ENCODE measurements at places on chromosomes 3 and 15. TPM values are rescaled to one million over a fixed set of nuclear protein-coding genes. Genes with fewer than 3 reads are reported as not detected.

DNA sequence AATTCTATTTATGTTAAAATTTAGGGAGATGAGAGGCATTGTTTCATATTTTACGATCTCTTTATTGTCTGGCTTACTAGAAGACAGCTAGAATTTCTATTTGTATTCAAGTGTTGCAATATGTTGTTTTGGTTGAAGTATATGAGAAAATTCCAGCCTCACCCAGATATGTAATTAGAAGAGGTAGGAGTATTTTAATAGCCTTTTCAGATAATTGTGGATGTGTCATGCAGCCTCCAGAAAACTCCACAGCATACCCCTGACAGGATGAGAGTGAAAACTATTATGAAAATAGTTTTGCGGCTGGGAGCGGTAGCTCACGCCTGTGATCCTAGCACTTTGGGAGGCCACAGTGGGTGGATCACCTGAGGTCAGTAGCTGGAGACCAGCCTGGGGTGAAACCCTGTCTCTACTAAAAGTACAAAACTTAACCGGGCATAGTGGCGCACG is 21.5 kb upstream of the USP3 start:
- no peak for DNase-seq

DNA sequence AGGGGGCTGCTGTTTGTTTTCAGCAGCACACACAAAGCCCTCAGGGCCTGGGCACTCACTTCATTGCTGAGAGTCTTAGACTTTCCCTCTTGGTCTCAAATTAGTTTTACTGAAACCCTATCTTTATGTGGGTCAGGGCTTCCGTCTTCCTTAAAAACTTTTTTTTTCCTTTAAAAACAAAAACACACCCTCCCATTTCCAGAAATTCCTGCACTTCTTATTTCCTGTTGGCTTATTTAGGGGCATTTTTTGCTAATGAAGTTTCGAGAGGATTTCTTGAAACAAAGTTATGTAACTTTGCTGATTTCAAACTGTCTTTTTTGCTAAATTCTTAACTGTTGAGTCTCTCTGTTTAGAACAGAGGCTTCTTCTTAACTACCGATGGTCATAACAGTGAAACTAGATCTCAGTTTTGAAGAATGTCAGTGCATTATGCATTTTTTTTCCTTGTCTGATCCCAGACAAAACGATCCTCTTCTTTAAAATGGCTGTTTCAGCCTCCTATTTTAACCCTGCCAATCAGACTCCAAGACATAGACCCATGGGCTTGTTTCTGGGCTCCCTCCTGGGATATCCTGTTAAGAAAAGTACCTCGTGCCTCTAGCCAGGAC is 23.3 kb downstream of the ANAPC13 start:
- DNase-seq = no peak

TEX55 gene
- total RNA-seq = not detected

- no peak for DNase-seq
These were observed 222.4 kb downstream of the CACNA2D3 start for GRCh38 chr3:54344601-54345231.

DNAJB8 gene
- total RNA-seq = not detected

- DNase-seq = no peak
These were observed 13.0 kb downstream of the SV2B start for GRCh38 chr15:91113030-91113429.

GRCh38 chr3:129651435-129652202 is 45.1 kb upstream of the PLXND1 start:
- peak; percentile 52 for DNase-seq

DNA sequence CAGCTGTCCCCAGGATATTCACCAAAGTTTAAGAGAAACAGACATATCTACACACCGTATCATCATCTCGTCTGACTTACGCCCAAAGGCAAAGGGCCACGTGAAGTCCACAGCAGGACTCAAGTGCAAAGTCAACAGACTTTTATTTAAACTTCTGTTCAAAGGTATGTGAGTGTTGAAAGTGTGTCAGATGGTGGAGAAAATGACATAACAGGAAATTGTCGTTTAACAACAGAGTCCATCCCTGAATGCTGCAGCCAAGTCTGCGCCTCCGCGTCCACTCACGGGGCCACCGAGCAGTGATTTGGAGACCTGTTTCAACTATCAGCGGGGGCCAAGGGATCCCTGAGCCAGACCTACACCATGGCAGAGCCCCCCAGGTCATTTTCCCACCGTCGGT is 165.6 kb downstream of the XXYLT1 start:
- DNase-seq = no peak

DNA sequence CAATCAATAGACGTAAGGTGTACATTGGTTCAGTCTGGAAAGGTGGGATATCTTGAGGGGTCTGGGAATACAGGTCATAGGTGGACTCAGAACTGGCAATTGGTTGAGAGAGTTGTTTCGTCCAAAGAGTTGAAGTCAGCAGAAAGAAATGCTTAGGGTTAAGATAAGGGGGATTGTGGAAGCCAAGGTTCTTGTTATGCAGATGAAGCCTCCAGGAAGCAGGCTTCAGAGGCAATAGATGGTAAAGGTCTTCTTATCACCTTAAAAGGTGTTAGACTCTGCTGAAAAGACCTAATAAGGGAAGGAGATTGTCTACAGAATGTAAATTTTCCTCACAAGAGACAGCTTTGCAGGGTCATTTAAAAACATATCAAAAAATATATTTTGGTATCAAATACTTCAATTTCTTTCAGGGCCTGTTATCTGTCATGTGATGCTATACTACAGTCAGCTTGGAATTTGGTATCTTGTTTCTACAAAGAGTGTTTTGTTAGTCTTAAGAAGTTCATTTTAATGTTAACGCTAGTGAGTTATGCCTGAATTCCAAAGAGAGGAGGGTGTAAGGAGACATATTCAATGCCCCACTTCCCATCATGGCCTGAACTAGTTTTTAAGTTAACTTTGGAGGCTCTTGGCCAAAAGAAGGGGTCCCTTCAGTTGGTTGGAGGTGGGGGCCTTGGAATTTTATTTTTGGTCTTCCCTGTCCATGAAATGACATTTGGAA is 378.2 kb upstream of the ROBO2 start:
- DNase-seq = no peak

GRCh38 chr3:196537319-196537984 is 22.3 kb upstream of the SMCO1 start:
- no peak for DNase-seq

DNA sequence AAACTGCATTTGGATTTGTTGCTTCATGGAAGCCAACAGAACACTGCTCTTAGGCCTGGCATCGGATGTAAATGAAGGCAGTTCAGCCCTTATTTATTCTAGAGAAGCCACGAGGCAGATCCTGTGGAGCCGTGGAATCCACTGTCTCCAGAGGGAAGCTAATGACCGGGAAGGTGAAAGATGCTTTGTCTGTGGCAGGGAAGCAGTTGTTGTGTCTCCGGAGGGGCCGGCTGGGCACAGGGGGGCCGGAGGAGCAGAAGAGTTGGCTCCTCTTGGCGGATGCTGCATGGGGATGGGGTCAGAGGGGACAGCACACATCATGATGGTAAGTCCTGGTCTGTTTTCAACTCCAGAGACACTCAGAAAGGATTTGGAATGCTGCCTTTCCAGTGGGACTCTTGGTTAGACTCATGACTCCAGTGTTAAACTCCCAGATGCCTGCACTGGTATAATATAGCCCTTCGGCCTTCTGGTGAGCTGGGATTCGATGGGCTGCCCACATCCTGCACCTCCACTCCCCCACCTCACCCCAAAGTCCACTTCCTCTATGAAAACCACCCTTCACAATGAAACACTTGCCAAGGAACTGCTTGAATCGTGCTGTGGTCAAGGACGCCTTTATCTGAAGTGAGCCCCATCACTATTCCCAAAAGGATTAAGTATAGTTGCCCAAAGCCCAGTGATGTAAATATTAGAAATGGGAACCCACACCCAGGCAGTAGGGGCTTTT is 33.6 kb downstream of the TPM1 start:
- no peak for DNase-seq

PHLDB2 gene
- total RNA-seq = 57.6 TPM

- peak; percentile 35 for DNase-seq
These were observed 880 bp downstream of the PPP4R2 start for GRCh38 chr3:72997421-72997961.

SLC12A8 gene
- 13.6 TPM for total RNA-seq

DNA sequence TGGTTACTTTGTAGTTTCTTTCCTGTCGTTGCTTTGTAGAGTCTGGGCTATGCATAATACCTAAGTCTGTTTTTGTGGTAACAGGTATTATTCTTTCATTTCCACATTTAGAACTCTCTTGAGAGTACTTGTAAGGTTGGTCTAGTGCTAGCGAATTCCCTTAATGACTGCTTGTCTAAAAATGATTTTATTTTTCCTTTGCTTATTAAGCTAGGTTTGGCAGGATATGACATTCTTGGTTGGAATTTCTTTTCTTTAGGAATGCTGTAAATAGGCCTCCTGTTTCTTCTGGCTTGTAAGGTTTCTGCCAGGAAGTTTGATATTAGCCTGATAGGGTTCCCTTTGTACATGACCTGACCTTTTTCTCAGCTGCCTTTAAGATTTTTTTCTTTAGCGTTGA is 70.1 kb upstream of the SGO1 start:
- DNase-seq = no peak

DNA sequence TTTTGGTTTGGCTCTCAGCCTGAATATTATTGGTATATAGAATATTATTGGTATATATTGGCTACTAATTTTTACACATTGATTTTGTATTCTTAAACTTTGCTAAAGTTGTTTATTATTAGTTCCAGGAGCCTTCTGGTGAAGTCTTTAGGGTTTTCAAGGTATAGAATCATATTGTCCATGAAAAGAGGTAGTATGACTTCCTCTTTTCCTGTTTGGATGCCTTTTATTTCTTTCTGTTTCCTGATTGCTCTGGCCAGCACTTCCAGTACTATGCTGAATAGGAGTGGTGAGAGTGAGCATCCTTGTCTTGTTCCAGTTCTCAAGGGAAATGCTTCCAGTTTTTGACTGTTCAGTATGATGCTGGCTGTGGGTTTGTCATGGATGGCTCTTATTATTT is 107.3 kb upstream of the LIPC start:
- DNase-seq = no peak

DNA sequence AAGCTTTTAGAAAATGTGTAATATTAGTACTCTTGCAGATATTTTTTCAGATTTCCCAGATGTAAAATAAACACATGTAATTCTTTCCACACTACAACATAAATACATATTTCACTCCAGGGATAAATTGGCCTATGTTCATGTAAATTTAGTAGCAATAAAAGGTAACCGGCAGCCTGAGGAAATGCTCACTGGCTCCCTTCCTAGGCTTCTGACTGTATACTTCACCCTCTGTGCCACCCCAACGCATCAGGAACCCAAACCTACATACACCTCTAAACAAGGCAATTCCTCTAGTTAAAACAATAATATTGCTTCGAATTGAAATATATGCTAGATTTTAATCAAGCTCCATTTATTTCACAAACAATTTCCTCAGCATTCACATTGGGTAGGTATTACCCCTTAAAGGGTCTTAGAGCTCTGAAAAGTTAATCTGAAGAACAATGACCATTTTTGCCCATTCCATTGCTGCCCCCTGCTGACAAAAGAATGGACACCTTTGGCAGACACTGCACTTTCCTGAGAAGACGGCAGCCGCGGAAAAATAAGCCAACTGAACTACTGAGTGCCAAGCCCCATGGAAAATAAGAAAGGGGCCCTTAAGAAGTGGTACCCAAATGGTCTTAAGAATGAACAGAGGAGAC is 212.5 kb downstream of the OSBPL10 start:
- no peak for DNase-seq

PLXNB1 gene
- total RNA-seq = 137 TPM

DNA sequence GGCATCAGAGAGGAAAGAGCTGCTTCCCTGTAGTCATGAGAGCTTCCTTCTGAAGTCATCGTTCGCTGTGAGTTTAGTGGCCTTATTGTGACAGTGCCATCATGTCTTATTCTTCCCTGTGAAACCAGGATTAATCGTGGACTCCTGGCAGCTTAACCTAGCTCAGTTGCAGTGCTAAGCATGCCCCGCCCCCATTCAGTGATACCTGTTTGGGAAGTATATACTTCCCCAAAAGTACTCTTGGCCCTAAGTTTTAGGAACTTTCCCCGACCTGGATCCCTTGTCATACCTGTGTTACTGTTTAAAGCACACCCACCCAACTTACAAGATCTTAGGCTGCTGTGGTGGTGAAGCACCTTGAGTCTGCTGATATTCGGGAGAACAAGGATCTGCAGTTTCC is 32.1 kb upstream of the TIMP4 start:
- no peak for DNase-seq

SLCO2A1 gene
- 3.6 TPM for total RNA-seq

ARGFX gene
- total RNA-seq = not detected

ULK4 gene
- total RNA-seq = 18.3 TPM

BCL2A1 gene
- not detected for total RNA-seq

HES1 gene
- 45.2 TPM for total RNA-seq

SNTN gene
- not detected for total RNA-seq

DNA sequence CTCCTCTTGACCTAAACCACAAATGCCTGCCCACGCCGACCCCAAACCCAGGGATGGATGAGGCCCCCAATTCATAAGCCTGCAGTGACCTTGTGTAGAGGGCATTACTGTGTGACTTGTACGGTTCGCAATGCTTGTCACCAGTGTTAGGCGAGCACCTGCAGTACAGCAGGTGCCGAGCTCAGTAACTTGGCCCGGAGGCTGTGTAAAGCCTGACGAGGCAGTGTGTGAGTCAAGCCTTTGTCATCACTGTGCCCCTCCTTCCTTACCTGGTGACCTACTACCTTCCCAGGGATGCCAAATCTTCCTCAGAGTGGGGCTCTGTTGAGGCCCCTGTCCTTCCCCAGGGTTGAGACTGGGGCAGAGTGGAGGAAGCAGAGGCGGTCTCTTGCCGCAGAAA is 37.2 kb upstream of the TMEM115 start:
- DNase-seq = no peak

PLS1 gene
- total RNA-seq = 21.8 TPM

CCR9 gene
- not detected for total RNA-seq

TRIM59 gene
- total RNA-seq = 13.8 TPM

DNA sequence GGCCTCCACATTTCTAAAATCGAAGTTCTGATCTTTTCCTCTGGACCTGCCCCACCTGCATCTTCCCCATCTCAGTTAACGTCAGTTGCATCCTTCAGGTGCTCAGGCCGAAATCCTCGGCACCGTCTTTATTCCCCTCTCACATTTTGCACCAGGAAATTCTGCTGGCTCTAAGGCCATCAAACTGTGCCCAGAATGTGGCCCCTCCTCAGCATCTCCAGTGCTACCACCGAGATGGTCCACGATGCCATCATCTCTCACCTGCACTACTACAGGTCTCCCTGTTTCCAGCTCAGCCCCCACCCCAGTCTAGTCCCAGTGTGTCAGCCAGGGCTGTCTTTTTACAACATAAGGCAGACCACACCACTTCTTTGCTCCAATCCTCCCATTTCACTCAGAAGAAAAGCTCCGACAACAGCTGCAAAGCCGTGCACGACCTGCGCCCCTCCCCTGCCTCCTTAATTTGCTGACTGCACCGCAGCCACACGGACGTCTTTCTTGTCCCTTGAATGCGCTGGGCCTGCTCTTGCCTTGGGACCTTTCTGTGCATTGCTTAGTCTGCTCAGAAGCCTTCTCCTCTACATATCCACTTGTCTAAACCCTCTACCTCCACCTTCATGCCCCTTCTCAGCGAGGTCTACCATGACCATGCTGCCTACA is 14.4 kb downstream of the MUC20 start:
- DNase-seq = no peak

Data from kidney epithelial cell (primary cell).